ENCODE measurements at places on chromosomes 5 and 9.

- DNase-seq: no peak
These were observed 73.3 kb downstream of the DPYSL3 start for GRCh38 chr5:147436596-147436995.

- no peak for DNase-seq
These were observed 137.5 kb downstream of the MAT2B start for GRCh38 chr5:163642904-163643303.

DNA sequence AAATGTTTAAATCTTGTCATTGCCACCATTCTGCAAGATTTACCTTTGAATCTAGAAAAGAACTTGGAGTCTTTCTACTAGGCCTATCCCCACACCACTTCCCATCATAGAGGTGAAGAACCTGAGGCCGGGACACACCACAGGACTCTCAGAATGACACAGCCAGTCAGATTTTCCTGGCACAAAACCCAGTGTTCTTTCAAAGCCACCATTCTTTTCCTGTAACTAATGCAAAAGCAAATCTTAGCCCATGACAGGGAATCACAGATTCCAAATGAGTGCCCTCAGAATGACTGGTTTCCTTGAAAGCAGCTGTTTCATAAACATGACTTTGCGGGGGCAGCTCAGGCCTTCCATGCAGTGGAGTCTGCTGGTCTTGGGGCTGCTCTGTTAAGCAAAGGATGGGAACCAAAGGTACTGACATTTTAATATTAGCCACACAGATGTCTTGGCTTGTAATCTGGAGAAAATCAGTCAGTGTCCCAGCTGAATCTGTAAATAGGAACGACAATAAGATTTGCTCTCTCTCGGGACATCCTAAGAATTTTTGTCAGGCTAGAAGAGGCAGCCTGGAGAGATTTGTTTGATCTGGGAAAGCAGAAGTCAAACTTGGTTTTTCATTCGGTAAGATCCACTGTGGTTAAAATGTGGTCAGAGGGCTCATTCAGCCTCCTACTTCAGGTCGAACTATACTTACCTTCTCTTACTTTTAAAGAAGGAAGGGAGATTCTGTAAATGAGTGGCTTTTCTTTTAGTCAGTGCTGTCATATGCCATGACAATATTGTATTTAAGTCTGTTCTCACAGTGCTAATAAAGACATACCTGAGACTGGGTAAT is 115.1 kb downstream of the PALM2AKAP2 start:
- peak; percentile 33 for DNase-seq

DNA sequence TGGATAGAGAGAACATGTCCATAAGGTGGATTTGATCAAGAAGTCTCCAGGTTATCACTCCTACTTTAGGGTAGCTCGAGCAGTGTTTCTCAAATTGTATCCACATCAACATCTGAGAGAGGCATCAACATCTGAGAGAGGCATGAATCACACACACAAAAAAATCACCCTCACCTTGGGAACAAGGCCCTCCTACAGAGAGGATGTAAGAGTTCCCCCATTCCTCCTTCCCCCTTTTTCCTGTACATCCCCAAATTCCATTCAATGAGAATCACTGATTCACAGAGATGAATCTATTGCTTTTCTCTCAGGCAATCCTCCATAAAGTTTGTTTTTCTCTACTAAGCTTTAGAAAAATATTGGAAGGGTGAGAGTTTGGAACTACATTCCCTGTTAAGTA is 233.4 kb upstream of the CDH6 start:
- no peak for DNase-seq

GRCh38 chr5:173582216-173583111 is 34.0 kb downstream of the BOD1 start:
- DNase-seq: no peak

DNA sequence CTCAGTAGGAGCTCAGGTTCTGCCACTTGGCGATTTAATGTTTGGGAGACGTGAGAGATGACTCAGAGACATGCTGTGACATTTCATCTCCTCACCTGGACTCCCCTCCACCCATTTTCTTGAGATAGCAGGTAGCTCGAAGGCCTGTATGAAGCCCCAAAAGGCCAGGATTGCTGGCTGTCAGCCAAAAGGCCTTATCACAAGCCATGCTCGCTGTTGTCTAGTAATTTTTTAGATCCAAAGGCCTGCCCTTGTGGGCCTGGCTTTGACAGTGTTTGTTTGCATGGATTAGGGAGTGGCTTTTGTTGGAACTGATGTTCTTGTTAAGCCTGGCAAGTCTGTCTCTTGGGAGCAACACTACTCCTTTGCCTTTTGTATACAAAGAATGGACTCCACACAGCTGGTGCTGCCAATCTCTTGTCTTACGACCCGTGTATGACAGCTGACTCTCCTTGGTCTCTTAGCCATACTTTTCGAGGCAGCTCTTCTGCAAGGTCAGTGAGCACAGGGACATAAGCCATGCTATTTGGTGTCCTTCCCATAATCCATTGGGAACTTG is 22.7 kb downstream of the CAVIN4 start:
- no peak for DNase-seq

GRCh38 chr5:127184851-127185250 is 105.7 kb upstream of the MEGF10 start:
- no peak for DNase-seq

DNA sequence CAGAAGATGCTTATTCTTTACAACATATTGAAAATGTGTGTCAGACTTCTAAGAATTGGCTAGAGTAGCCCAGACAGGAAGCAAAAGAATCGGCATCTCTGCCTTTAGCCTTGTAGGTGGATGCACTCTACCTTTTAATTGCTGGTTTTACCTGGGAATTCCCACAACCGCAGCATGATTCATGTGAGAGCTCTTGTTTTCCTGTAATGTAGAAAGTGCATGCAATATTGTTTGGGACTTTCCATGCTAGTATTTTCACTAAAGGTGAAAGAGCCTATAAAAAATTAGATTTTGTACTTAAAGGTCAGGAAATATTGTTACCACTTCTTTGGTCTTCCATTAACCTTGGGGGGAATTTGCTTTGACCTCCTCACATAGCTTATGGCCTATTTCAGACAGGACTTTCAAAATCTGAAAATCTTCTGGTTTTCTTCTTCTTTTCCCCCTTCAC is 89.8 kb downstream of the NTRK2 start:
- DNase-seq: peak; percentile 30

DNA sequence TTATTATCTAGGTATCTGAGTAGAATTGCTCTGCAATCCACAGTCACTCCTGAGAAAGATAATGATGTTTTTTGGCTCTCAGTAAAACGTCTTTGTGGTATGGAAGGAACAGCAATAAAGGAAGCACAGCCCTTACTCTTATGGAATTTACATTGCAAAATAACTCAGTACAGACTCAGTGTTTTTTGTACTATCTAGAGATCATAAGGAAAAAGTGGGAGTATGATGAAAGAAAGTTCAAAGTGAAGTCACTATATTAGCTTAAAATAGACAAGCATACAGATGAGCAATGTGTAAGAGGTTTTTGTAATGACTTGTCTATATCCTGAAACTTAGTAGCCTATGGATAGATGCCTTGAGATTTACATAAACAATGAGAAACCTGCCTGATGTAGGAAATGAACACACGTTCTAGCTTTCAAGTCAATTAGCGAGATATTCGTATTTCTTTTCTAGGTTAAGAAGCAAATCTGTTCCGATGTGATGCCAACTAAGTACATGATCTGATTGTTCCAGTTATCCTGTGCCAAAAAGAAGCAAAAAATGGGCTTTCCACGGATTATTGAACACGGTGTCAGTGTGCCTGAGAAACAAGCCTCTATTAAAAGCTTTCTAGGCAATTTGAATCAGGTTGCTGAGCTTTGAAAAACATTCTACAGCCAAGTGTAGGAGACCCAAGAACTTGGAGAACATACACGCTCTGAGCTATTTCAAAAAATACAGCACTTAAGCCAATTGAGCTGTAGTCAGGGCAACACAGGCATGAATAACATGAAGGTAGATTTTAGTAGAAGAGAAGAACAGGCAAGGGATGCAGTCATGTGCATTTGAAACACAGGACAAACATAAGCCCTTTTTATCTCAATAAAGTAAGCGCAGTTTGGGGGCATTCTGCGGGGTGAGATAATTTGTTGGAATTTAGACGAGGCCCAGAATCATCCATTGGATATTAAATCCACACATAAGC is 86.3 kb upstream of the TAF11L2 start:
- no peak for DNase-seq

- no peak for DNase-seq
These were observed 493.7 kb downstream of the ENC1 start for GRCh38 chr5:74146796-74147195.

GRCh38 chr5:129244478-129244877 is 149.9 kb downstream of the ISOC1 start:
- no peak for DNase-seq

GRCh38 chr9:117293206-117294114 is 121.4 kb downstream of the ASTN2 start:
- DNase-seq: no peak

DNA sequence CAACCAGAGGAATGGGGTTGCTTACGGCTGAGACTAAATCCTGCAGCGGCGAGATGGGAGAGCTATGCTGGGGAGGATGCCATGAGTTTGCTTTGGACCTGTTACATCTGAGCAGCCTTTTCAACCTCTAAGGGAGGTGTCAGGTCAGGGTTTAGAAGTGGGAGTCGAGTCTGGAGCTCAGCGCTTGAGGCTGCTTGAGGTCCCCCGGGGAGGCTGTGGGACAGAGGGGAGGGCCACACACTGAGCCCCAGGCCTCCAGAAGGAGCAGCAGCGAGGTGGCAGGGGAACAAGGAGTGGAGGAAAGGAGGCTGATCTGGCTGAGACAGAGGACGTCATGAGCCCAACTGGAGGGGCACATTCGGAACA is 1.9 kb upstream of the QSOX2 start:
- DNase-seq: no peak

Data from GM10248 (cell line).